ENCODE measurements at places on chromosomes 6 and 20. TPM values are rescaled to one million over a fixed set of nuclear protein-coding genes. Genes with fewer than 3 reads are reported as not detected.

DNA sequence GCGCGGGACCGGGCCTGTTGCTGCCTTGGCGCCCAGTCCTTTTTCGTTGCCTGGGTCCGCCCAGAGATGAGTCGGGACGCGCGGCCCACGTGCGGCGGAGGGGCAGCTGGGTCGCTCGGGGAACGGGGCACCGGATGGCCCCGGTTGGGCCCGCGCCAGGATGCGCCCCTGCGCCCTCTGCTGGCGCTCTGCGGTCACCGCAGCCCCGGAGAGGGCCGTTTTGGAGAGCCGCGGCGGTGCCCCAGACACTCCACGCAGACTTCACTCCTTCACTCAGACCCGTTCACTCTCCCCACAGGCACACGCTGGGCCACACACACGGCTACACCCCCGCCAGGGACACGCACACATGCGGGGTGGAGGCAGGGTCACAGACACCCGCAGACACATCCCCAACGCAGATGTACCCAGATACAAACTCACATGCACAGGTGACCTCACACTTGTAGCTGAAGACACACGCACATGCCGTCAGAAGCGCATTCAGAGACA lies 38.8 kb downstream of the SRC start:
- peaks cover 26% of the 10 kb centered on the region for H3K36me3 ChIP-seq
- no peak overlapping the region for H3K27ac ChIP-seq

Gene KIF25
- not detected for total RNA-seq

DNA sequence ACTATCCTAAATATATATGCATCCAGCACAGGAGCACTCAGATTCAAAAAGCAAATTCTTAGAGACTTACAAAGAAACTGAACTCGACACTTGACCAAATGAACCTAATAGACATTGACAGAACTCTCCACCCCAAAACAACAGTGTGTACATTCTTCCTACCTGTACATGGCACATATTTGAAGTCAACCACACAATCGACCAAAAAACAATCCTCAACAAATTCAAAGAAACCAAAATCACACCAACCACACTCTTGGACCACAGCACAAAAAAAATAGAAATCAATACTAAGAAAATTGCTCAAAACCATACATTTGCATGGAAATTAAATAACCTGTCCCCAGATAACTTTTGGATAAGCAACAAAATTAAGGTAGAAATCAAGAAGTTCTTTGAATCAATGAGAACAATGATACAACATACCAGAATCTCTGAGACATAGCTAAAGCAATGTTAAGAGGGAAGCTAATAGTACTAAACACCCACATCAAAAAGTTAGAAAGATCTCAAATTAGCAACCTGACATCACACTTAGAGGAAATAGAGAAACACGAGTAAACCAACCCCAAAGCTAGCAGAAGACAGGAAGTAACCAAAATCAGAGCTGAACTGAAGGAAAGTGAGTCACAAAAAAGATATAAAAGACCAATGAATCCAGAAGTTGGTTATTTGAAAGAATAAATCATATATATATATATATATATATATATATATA lies 12.5 kb upstream of the TREM1 start:
- H3K27ac ChIP-seq = no peak overlapping the region
- peaks cover 7% of the 10 kb centered on the region for H3K27me3 ChIP-seq
- H3K36me3 ChIP-seq = no peaks in the 10 kb centered on the region
- no peak overlapping the region for H3K4me3 ChIP-seq

Gene EYA2
- 0.29 TPM for total RNA-seq

DNA sequence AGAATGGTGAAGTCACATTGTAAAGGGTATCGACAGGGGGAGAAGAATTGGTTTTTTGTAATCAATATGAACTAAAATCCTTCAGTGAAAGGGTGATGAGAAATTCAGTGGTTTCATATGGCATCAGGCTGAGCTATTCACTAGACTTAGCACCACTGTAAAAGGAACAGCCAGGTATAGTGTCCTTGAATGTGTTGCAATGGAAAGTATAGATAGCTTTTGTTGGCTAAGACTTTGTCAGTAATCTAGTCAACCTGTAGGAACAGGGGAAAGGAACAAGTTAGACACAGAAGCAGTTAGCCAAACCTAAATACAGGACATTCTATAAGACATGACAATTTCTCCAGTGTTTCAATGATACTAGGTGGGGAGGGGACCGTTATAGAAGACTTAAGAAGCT lies 172.6 kb upstream of the MOCS1 start:
- H3K4me3 ChIP-seq = no peak overlapping the region
- no peak overlapping the region for H3K27ac ChIP-seq
- H3K36me3 ChIP-seq = no peaks in the 10 kb centered on the region

Gene JAG1
- total RNA-seq = 176 TPM

DNA sequence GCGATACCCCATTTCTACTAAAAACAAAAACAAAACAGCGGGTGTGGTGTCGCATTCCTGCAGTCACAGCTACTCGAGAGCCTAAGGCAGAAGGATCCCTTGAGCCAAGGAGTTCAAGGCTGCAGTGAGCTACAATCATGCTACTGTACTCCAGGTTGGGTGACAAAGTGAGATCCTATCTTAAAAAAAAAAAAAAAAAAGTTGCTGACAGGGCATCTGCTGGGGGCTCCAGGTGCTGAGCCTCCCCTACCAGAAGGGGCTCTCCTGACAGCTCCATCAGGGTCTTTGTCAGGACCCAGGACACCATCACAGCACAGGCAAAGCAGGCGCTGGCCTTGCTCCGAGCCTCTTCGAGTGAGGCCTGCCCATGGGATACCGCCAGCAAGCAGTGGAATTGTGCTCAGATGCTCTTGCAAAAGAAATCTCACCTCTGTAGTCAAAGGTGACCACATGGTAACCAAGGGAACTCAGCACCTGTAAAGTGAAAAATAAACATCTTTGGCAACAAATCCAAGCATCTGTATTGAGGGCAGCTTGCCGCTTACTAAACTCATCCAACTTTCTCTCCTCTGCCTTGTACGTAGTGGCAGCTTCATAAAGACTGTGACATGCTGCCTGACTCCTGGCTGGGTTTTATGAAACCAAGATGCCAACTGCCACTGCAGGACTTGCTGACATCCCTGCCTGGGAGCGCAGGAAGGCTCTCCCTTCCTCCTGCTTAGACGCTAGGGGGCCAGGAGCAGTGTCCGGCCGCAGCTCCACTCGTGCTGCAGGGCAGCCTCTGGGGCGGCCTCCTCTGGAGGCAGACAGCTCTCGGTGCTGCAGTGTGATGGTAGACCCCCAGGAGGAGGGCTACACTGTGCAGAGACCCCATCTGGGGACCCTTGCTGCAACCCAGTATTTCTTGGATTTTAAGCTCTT lies 66.9 kb downstream of the PYGB start:
- H3K27me3 ChIP-seq = no peaks in the 10 kb centered on the region
- H3K27ac ChIP-seq = no peak overlapping the region
- no peaks in the 10 kb centered on the region for H3K36me3 ChIP-seq
- no peak for DNase-seq

DNA sequence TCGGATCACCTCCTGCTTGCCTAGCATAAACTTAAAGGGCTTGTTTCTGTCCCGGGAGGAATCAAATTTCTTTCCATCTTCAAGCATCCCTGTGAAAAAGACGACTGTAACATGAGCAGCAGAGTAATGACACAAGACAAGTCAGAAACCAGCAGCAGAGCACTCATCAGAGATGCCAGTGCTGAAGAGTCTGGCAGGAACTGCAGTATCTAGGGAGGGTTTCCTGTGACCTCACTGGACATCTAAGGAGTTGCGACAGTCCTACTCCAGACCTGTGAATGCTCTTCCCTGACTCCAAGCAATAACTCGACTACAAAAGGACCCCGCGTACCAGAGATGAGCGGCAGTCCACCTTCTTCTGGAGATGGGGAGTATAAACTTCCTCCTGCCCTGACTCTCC lies 17.3 kb downstream of the FKBP1A start:
- DNase-seq = peak; percentile 43
- H3K27ac ChIP-seq = no peak overlapping the region
- no peaks in the 10 kb centered on the region for H3K27me3 ChIP-seq
- peaks cover 73% of the 10 kb centered on the region for H3K4me1 ChIP-seq
- no peak overlapping the region for H3K4me3 ChIP-seq

DNA sequence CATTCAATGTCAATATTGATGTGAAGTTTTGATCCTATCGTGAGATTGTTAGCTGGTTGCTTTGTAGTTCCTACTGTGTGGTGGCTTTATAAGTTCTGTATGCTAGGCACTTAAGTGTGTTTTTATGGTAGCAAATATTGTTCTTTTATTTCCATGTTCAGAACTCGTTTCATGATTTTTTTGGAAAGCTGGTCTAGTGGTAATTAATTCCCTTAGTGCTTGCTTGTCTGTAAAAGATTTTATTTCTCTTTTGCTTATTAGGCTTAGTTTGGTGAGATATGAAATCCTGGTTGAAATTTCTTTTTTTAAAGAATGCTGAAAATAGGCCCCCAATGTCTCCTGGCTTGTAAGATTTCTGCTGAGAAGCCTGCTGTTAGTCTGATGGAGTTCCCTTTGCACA lies 27.8 kb upstream of the PLCB1 start:
- H3K36me3 ChIP-seq = no peaks in the 10 kb centered on the region
- H3K27me3 ChIP-seq = peaks cover 3% of the 10 kb centered on the region
- no peak overlapping the region for H3K4me3 ChIP-seq
- H3K4me1 ChIP-seq = no peaks in the 10 kb centered on the region

DNA sequence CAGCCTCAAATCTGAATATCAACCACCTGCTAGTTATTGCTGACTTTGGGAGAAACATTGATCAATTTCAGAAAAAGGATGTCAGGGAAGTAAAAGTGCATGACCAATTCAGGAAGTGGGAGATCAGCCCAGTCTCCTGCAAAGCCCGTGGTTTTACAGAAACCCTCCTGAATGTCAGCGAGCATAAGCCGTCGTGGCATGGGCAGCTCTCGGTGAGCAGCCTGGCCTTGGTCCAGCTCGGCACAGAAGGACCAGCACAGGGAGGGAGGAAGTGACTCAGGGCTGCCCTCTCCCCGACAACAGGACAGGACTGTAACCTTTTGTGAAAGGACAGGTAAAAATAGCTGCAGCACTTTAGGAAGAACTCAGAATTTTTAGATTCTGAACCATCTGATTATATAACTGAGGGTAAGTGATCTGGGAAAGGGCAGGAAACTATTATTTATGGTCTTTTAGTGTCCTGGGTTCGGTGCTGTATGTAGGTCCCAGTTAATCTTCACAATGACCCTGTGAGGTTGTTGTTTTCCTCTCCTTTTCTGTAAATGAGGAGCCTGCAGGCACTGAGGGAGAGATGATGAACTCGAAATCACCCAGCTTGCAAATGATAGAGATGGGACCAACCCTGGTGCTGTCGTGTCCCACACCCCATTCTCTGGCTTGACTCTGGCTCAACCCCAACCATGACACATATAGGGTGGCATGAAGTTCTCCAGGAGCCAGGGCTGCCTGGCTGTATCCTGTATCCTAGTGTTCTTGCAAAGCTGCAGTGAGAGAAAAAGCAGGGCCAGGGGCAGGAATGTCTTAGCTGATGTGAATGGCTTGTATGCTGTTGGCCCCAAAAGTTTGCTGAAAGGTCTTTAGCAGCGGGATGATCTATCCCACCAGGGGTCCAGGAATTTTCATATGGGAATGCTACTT lies 37.6 kb downstream of the NRN1 start:
- H3K27me3 ChIP-seq = no peaks in the 10 kb centered on the region
- peak; percentile 89 for DNase-seq
- H3K27ac ChIP-seq = peak overlapping the region; percentile 74
- H3K4me1 ChIP-seq = peaks cover 27% of the 10 kb centered on the region
- H3K4me3 ChIP-seq = peak overlapping the region; percentile 36

DNA sequence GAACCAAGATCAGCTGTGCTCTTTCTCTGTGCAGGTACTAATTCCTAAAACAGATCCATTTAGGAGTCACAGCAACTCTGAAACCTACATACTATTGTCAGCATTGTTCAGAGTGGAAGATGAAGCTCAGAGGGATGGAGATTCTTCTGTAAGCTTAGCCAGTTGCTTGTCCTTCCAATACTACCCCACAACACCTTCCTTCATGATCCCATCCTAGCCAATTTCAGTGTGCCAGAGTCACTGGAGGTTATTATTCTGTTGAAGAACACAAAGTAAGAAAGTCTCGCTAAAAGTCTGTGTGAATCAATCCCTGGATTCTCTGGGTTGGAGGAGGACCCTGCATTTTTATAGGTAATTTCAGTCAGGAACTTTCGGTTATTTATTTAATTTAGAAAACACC lies 2.3 kb downstream of the POPDC3 start:
- H3K36me3 ChIP-seq = 0 out of 2 replicates have a peak, but pooled peaks cover 4% of the 10 kb centered on the region
- H3K4me1 ChIP-seq = peaks cover 26% of the 10 kb centered on the region
- DNase-seq = no peak
- H3K4me3 ChIP-seq = peak overlapping the region; percentile 45

GRCh38 chr20:48150568-48150967 lies 365.3 kb upstream of the SULF2 start:
- no peak overlapping the region for H3K27ac ChIP-seq
- no peak for DNase-seq
- H3K4me1 ChIP-seq = no peaks in the 10 kb centered on the region

- H3K36me3 ChIP-seq = no peaks in the 10 kb centered on the region
- H3K27me3 ChIP-seq = no peaks in the 10 kb centered on the region
- H3K4me1 ChIP-seq = no peaks in the 10 kb centered on the region
- H3K27ac ChIP-seq = no peak overlapping the region
- DNase-seq = no peak
These were observed 92.1 kb downstream of the RNF217 start for GRCh38 chr6:125054331-125054730.

- no peak overlapping the region for H3K4me3 ChIP-seq
- H3K27ac ChIP-seq = no peak overlapping the region
- H3K4me1 ChIP-seq = peaks cover 34% of the 10 kb centered on the region
These were observed 361.9 kb upstream of the JARID2 start for GRCh38 chr6:14883921-14884320.

Gene CDSN
- total RNA-seq = 0.55 TPM

Gene MDFI
- 96.4 TPM for total RNA-seq

GRCh38 chr6:100228834-100229441 lies 234.9 kb upstream of the MCHR2 start:
- peak overlapping the region; percentile 20 for H3K27ac ChIP-seq
- H3K27me3 ChIP-seq = no peaks in the 10 kb centered on the region
- no peaks in the 10 kb centered on the region for H3K36me3 ChIP-seq
- H3K4me1 ChIP-seq = peaks cover 41% of the 10 kb centered on the region

- H3K4me1 ChIP-seq = peaks cover 6% of the 10 kb centered on the region
- no peak overlapping the region for H3K27ac ChIP-seq
- no peaks in the 10 kb centered on the region for H3K27me3 ChIP-seq
- no peaks in the 10 kb centered on the region for H3K36me3 ChIP-seq
These were observed 171.3 kb downstream of the FAXC start for GRCh38 chr6:99178168-99178567.

DNA sequence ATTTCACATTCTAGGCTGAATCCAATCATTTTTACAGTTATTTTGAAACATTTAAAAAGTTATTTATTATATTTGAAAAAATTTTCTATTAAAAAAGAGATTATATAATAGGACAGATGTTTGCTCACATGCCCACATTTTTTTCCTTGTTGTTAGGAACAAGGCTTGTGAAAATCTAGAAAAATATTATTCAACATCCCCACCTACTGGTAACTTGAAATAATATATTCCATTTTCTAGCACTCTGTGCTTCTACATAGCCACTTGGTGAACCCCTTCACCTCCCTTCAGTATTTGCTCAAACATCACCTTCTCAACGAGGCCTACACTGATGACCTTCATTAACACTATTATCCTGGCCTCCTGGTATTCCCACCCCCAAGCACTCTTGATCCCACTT lies 18.3 kb upstream of the GPRC6A start:
- no peak overlapping the region for H3K27ac ChIP-seq
- no peaks in the 10 kb centered on the region for H3K4me1 ChIP-seq
- DNase-seq = peak; percentile 60
- no peaks in the 10 kb centered on the region for H3K27me3 ChIP-seq

GRCh38 chr6:52391599-52391998 lies 28.5 kb upstream of the EFHC1 start:
- DNase-seq = no peak
- no peaks in the 10 kb centered on the region for H3K27me3 ChIP-seq
- H3K36me3 ChIP-seq = no peaks in the 10 kb centered on the region

GRCh38 chr20:48718786-48719578 lies 108.8 kb downstream of the PREX1 start:
- H3K27ac ChIP-seq = no peak overlapping the region
- DNase-seq = peak; percentile 29
- H3K4me3 ChIP-seq = no peak overlapping the region
- peaks cover 7% of the 10 kb centered on the region for H3K4me1 ChIP-seq
- H3K36me3 ChIP-seq = no peaks in the 10 kb centered on the region
